ENCODE measurements at places on chromosomes 4 and X.

- no peak for DNase-seq
Measured at GRCh38 chr4:168844353-168845049, 165.6 kb downstream of the CBR4 start.

DNA sequence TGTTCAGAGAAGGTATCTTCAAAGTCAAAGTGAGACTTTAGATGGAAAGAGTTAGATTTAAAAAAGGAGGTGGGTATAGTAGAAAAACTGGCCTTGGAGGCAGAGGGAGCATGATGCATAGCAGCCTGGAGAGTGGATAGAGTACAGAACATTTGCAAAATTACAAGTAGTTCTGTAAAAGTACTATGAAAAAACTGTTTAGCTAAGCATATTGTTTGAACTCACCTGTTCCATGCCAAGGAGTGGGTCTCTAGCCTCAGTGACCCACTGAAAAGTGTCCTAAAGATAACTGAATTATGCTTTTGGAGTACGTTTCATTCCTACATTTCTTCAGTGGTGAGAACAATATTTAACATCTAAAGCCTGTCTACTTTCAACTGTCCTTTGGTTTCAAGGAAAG lies 218.9 kb downstream of the NAP1L3 start:
- no peak for DNase-seq

GRCh38 chrX:153879741-153880439 lies 6.1 kb downstream of the L1CAM start:
- no peak for DNase-seq

GRCh38 chrX:136909119-136909705 lies 28.7 kb upstream of the RBMX start:
- DNase-seq = peak; percentile 88

- peak; percentile 77 for DNase-seq
Measured at GRCh38 chr4:57037982-57038604, 59.4 kb downstream of the POLR2B start.

DNA sequence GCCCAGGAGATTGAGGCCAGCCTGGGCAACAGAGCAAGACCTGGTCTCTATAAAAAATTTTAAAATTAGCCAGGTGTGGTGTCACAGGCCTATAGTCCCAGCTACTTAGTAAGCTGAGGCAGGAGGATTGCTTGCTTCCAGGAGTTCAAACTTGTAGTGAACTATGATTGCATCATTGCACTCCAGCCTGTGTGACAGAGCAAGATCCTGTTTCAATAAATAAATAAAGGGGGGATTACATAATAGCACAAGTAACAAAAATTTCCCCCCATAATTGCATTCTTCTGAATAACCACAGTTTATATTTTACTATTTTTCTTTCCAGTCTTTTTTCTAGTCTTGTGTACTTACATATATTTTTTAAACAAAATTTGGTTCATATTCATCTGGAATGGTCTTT lies 135.6 kb downstream of the CHIC2 start:
- DNase-seq = peak; percentile 29

GRCh38 chrX:77453190-77453589 lies 6.0 kb downstream of the FGF16 start:
- no peak for DNase-seq

DNA sequence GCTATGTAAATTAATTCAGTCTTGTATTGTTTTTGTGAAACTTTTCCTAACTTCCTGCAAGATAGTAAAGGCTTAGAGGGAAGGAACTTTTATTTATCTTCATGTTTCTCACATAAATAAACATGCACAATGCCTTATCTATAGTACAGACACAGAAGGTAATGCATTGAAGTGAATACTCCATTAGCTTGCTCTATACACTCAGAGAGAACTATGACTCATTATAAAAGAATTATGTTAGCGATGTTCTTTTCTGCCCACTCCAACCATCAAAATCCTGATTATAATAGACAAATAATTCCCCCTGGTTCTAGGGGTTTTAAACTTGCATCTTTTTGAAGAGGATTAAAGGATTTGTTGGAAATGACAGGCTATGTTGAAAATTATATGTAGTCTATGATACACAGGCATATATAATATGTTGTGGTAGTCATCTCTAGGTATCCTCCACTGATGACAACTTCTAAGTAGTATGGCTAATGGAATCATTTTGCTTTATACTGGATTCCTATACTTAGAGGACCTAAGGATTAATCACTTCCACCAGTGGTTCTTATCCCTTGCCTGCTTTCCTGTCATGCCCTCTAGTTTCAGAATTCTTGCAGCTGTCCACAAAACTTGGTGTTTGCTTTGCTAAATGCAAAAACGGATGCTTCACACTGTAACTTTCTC lies 115.7 kb downstream of the NDST4 start:
- no peak for DNase-seq

All from hematopoietic multipotent progenitor cell treated with erythropoietin and hydrocortisone succinate and interleukin-3 and kit ligand, for 4 days (in vitro differentiated cells).